ENCODE measurements at places on chromosomes 2 and 18.
A peak's percentile ranks its signal among the peaks of the same experiment; 100 is the strongest.

GRCh38 chr2:147649286-147649685 lies 195.5 kb upstream of the ACVR2A start:
- H3K36me3 ChIP-seq: no peaks in the 10 kb centered on the region
- H3K27me3 ChIP-seq: no peaks in the 10 kb centered on the region
- DNase-seq: no peak
- no peak overlapping the region for H3K4me3 ChIP-seq
- no peaks in the 10 kb centered on the region for H3K4me1 ChIP-seq

- no peak for DNase-seq
- H3K27ac ChIP-seq: no peak overlapping the region
These were observed 10.0 kb downstream of the FAP start for GRCh38 chr2:162233197-162233596.

DNA sequence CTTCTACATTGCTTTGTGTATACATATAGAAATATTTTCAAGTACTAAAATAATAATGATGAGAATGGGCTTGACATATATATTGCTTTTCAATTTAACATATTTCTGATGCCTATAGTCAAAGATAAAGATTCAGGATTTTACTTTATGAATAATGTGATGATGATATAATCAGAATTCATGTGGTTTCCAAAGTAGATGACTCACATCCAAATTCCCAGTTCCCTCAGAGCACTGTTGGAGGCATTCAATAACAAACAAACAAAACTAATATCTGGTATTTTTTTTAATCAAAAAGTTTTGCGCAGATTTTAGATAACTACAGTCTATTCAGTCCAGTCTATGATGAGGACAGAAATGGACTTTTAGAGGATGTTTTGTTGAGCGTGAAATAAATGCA lies 2094.5 kb upstream of the CELF4 start:
- H3K27me3 ChIP-seq: no peaks in the 10 kb centered on the region
- no peaks in the 10 kb centered on the region for H3K36me3 ChIP-seq
- H3K27ac ChIP-seq: no peak overlapping the region
- no peaks in the 10 kb centered on the region for H3K4me1 ChIP-seq

- H3K27me3 ChIP-seq: no peaks in the 10 kb centered on the region
- no peak for DNase-seq
- H3K36me3 ChIP-seq: peaks cover 27% of the 10 kb centered on the region
- H3K4me1 ChIP-seq: peaks cover 18% of the 10 kb centered on the region
- H3K4me3 ChIP-seq: peak overlapping the region; percentile 77
These were observed 569 bp downstream of the TMX3 start for GRCh38 chr18:68714366-68714711.

GRCh38 chr2:36658277-36658748 lies 38.2 kb upstream of the VIT start:
- no peak overlapping the region for H3K27ac ChIP-seq
- DNase-seq: no peak
- H3K4me1 ChIP-seq: no peaks in the 10 kb centered on the region

GRCh38 chr2:59425247-59425646 lies 1128.2 kb downstream of the BCL11A start:
- H3K27me3 ChIP-seq: no peaks in the 10 kb centered on the region
- H3K4me1 ChIP-seq: no peaks in the 10 kb centered on the region
- no peak for DNase-seq
- H3K36me3 ChIP-seq: no peaks in the 10 kb centered on the region

- no peak overlapping the region for H3K4me3 ChIP-seq
- DNase-seq: no peak
- H3K36me3 ChIP-seq: no peaks in the 10 kb centered on the region
These were observed 73.6 kb upstream of the ZNF804A start for GRCh38 chr2:184524551-184525382.

DNA sequence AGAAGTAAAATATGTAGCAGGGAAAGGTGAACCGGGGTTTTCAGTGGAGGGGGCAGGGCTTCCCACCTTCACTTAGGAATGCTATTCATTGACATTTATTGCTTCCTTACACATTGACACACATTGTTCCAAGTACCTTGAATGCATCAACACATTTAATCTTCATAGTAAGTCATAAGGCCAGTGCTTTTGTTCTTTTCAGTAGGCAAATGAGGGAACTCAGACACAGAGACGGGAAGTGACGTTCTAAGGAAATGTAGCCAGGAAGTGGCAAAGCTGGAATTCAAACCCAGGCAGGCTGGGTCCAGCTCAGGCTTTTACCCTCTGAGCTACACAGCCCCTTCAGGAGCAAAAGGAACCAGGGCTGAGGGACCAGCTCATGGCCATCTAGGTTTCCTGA lies 20.7 kb downstream of the BMP10 start:
- no peaks in the 10 kb centered on the region for H3K36me3 ChIP-seq
- no peaks in the 10 kb centered on the region for H3K4me1 ChIP-seq
- DNase-seq: no peak
- H3K27me3 ChIP-seq: peaks cover 9% of the 10 kb centered on the region
- H3K4me3 ChIP-seq: no peak overlapping the region

- peaks cover 43% of the 10 kb centered on the region for H3K4me1 ChIP-seq
- H3K36me3 ChIP-seq: no peaks in the 10 kb centered on the region
- no peak overlapping the region for H3K4me3 ChIP-seq
- DNase-seq: no peak
- no peaks in the 10 kb centered on the region for H3K27me3 ChIP-seq
These were observed 39.4 kb downstream of the MAP4K4 start for GRCh38 chr2:101736861-101737291.

Measured in T-cell (primary cell).